ENCODE measurements at places on chromosomes 2 and 18.

- no peak for DNase-seq
Observed at GRCh38 chr2:129849559-129850160, 129.8 kb upstream of the RAB6C start.

- DNase-seq: no peak
Observed at GRCh38 chr2:63346411-63346810, 241.9 kb downstream of the WDPCP start.

DNA sequence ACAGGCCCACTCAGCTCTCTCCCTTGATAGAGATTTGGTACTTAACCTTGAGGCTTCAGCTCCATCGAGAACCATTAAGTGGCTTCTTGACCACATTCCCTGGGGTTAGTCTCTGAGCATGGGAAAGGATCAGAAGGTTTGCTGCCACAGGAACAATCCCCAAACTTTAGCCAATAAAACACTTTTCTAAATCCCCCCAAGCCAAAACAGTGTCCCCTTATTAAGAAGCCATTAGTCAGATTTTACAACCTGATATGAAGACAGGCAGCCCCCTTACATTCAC is 37.7 kb upstream of the SLC8A1 start:
- DNase-seq: no peak

GRCh38 chr2:119315241-119315925 is 51.3 kb downstream of the C2orf76 start:
- DNase-seq: no peak

DNA sequence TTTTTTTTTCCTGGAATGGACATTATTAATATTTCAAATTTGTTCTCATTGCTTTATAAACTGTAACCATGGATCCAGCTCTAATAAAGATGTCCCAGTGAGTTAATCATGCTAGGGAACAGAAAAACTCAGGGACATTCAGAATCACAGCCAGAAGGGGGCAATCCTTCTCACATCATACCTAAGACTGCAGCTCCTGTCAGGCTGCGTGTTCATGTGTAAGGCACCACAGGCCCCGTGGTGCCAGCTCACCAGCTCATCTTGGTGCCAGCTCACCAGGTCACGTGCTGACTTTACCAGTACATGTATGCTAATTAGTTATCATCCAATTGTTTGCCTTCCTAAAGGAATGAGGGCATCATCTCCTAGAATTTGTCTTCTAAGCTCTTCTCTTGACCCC is 84.7 kb upstream of the NEDD4L start:
- DNase-seq: no peak

- DNase-seq: no peak
Observed at GRCh38 chr18:13410471-13410870, 191.9 kb downstream of the LDLRAD4 start.

- no peak for DNase-seq
Observed at GRCh38 chr2:29760008-29760407, 161.4 kb downstream of the ALK start.

DNA sequence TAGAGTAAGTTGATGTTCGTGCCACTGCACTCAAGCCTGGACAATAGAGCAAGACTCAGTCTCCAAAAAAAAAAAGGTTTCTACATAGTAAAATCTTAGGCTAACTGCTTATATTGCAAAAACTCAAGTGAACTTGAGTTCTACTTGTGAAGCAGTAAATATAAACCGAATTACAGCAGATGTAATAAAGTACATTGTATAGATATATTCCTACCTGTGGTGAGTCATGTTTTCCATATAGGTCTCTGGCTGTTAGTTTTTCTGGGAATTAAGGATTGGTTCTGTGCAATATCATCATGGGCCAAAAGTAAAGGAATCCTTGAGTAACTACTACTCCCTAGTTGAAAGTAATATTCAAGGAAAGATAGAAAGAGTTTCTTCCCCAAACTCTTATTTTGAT is 159.9 kb downstream of the DYM start:
- no peak for DNase-seq

GRCh38 chr18:9478545-9478944 is 3.2 kb downstream of the RALBP1 start:
- DNase-seq: no peak

DNA sequence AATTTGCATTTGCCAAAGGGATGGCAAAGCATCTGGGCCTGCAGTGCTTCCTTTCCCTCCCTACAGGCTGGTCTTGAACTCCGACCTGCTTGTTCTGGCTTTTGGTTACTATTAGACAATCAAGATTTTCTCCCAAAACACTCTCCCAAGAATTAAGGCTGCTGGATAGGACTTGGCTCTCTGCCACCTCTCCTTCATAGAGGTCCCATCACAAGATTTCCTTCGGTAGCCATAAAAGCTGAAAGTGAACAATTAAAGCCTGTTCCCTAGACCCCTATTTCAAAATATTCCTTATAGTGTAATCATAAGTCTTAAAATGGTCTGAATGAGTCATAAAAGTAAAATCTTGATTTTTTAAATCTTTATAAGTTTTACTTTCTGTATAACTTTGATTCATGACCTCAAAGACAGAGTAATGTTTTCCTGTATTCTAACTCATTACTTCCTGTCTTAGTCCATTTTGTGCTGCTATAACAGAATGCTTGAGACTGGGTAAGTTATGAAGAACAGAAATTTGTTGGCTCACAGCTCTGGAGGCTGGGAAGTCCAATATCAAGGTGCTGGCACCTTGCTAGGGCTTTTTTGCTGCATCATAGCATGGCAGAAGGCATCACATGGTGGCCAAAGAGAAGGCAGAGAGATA is 37.8 kb upstream of the TNP1 start:
- DNase-seq: no peak

- DNase-seq: no peak
Observed at GRCh38 chr18:60060578-60060977, 160.8 kb downstream of the PMAIP1 start.

- DNase-seq: no peak
Observed at GRCh38 chr18:48335829-48336228, 73.4 kb downstream of the ZBTB7C start.

DNA sequence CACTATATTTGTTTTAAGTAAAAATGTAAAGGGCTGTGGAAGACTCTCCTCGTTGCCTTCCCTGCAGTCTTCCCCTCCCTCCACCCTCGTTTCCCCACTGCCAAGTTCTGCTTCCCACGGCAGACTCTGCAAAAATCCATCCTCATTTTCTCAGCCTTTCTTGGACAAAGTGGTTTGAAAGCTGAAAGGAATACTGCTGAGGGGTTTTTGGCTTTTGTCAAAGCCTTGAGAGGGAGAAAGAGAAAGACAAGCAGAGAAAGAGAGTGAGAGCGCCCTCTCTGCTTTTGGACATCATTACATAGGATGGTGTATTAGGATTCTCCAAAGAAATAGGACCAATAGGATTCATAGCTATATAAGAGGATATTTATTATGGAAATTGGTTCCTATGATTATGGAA is 455.9 kb upstream of the SOX11 start:
- DNase-seq: no peak

DNA sequence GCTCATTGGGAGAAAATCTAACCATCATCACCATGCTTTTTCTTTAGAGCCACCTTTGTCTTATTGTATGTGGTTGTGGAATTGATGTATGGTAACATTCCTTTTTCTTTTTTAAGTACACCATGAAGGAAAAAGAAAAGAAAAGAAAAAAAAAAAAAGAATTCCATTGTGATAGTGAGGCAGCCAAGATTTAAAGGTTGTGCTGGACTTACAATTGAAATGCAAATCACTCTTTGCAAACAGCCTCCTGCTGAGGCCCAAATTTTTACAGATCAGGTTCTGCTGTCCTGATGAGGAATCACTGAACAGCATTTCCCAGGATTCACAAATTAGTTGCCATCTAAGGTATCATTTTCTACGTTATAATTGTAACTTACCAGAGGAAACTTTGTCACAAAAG is 1101.0 kb upstream of the FANCL start:
- DNase-seq: no peak

GRCh38 chr2:33412920-33413319 is 63.5 kb upstream of the RASGRP3 start:
- DNase-seq: no peak

DNA sequence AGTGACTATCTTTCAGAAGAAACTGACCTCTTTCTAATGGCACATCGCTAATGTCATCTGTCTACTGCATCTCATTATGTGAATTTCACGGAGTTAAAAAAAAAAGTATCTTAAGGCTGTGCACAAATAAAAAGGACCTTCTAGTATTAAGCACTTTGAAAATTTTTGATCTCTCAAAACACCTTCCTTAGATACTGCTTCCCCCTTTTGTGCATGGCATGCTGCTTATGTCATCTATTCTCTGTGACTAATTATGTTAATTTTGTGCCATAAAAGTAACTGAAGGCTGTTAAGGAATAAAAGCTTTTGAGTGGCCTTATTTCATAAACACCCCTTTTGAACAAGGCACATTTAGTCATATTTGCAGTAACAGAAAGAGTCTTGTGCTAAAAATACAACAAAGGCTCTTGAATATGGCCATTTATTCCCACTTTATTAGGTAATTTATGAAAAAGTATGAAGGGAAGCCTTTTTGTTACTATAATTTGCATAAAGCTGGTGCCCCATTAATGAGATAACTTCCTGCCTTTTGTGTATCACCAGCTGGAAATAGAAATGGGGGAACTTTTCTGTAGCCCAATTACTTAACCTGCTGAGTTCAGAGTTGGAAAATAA is 1412.0 kb upstream of the ZEB2 start:
- no peak for DNase-seq

- DNase-seq: no peak
Observed at GRCh38 chr2:240791821-240792628, 28.0 kb downstream of the KIF1A start.

DNA sequence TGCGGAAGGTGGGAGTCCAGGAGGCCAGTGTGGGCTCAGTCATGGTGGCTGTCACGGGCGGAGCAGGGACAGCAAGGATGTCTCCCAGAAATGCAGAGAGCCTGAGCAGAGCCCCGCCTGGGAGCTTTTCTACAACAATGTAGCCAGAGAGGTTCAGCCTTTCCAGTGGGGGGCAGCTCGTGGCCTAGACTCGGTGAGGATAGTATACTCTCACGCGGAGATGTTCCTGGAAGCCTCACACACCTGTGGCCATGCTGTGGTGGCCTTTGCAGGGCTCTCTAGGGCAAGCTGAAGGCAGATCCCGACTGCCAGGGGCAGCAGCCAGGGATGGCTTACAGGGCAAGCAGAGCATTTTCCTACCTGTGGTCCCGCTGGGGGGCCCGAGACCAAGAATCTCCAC is 244.1 kb downstream of the LDLRAD4 start:
- no peak for DNase-seq

DNA sequence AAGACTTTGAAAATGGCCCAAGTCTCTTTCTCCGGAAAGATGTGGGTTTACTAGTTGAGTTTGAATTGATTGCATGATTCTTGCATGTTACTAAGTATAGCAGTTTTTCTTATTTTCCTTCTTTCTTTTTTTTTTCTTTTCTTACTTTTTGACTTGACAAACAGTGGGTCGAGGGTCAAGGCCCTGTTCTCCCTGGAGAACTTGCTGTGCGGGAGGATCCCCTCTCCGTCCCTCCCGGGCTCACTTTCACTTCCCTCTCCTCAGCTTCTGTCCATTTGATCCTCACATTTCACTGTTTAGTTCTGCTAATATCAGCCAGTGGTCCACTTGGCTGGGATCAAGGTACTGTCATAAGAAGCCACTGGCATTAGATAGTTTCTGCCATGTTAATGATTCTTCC is 767.4 kb downstream of the TDRD15 start:
- no peak for DNase-seq

- no peak for DNase-seq
Observed at GRCh38 chr18:13716916-13717315, 9.4 kb downstream of the FAM210A start.

DNA sequence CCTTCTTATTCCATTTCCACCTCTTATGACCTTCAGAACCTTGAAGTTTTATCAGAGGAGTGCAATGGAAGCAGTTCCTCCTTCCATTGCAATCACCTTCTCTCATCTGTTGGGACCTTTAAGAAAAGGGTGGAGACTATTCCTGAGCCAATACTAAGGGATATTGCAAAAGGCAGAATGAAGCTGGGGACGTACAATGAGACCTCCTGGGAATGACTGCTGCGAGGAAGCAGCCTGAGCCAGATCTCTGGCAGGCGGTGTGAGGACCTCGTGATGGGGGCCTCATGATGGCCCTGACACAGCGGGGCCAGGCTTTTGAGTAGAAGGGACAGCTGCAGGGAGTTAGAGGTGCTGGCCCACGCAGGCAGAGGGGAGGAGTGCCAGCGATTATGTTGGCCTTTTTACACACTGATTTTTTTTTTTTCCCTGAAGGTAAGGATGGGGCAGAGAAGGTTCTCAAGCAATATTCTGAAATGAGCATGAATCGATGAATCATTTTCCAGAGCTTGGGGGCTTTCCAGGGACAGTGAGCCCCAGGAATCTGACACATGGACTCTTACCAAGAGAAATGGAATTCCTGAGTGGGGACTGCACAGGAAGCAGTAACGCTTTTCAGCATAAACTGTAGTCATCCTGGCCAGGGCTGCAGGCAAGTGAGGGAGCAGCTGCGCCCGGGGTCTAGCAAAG is 40.0 kb upstream of the LAPTM4A start:
- DNase-seq: no peak

DNA sequence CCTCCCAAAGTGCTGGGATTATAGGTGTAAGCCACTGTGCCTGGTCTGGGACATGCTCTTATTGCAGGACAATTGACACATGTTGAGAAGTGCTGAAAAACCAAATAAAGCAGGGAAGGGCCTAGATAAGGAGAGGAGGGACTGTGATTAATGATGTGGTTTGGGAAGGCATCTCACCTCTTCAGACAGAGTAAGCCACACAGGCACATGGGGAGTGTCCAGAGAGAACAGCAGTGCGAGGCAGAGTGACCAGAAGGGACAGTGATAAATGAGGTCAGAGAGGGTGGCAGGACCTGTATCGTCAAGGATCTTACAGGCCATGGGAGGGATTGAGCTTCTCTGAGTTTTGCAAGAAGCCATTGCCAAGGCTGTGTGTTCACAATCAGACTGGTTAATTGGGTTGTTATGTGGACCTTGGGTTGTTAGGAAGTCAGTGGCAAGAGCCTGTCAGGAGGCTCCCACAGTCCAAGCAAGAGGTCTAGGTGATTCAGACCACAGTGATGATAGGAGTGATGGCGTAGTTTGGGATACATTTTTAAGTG is 58.5 kb downstream of the EIF5B start:
- no peak for DNase-seq

GRCh38 chr2:192230889-192231453 is 36.2 kb upstream of the TMEFF2 start:
- no peak for DNase-seq

GRCh38 chr18:46555724-46556123 is 101.3 kb downstream of the LOXHD1 start:
- no peak for DNase-seq

- no peak for DNase-seq
Observed at GRCh38 chr2:196289000-196289399, 117.6 kb upstream of the STK17B start.

DNA sequence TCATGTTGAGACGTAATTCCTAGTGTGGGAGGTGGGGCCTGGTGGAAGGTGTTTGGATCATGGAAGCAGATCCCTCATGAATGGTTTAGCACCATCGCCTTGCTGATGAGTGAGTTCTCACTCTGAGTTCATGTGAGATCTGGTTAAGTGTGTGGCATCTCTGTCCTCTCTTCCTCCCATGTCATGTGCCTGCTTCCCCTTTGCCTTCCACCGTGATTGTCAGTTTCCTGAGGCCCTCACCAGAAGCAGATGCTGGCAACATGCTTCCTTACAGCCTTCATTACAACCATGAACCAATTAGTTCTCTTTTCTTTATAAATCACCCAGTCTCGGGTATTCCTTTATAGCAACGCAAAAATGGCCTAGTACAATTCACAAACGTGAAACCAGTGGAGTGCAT is 14.6 kb upstream of the MCM6 start:
- no peak for DNase-seq

- no peak for DNase-seq
Observed at GRCh38 chr2:65193446-65193845, 34.2 kb upstream of the ACTR2 start.

All from stimulated activated CD4-positive, alpha-beta T cell treated with anti-CD3 and anti-CD28 coated beads, Interleukin-12 subunit alpha, Interleukin-12 subunit beta, amount 100 ng/mL, for 4 hours (primary cell).